T47D (cell line): ENCODE measurements at places on chromosomes 16 and 17.

GRCh38 chr17:16442141-16442540, 26.8 kb downstream of the TRPV2 start:
- no peak for DNase-seq

- DNase-seq, result no peak
These were observed 11.7 kb upstream of the COX10 start for GRCh38 chr17:14057591-14057990.

DNA sequence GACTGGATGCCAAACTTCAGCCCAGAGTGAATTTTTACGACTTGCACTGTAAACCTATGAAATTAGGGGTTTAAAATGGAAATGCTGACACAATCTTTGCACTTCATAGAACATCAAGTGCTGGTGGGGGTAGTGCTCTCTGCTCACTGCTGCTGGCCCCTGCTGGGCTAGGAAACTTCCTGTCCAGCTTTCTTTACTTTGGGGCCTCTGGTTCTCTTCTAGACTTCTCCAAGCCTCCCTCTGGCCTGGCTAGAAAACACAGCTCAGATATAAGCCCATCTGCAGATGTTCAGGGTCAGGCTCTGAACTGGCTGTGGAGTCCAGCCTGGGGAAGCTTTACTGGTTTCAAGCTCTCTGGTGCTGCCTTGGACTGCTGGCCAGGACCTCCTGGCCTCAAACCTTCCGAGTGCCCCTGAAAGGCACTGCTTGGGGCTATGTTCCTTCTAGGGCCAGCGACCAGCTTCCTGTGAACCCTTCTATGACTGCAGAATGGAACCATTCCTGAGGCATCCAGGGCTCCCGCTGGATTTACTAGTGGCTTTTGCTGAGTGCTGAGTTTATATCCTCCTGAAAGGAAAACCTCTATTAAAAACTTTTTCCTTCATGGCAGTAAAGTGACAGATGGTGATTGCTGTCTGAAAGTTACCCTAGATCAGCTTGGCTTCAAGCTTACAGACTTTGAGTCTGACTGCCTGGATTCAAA, 59.4 kb downstream of the TBX4 start:
- DNase-seq, result no peak

DNA sequence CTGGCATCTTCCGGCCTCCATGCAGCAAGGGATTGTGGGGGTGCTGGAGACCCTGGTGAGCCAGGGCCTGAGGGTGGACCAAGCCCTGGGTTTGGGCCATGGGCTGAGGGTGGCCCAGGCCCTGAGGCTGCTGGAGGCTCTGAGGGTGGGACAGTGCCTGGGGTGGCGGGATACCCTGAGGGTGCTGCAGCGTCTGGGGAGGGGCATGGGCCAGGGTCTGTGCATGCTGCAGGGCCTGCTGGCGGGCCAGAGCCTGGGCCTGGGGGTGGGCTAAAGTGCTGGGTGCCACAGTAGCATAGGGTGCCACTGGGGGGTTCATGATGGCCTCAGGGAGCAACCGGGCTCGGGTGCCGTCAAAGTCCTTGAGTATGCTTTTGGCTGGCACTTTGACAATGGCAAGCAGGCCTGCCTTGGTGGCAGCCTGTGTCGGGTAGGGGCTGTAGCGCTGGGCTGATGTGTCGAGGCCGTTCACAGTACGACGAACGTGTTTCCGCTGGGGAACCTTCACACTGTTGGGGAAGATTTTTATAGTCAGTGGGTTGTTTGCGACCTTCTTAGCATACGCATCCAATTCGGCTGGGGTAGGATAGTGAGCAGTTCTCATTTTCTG, 15.6 kb downstream of the TRAF4 start:
- no peak for DNase-seq

DNA sequence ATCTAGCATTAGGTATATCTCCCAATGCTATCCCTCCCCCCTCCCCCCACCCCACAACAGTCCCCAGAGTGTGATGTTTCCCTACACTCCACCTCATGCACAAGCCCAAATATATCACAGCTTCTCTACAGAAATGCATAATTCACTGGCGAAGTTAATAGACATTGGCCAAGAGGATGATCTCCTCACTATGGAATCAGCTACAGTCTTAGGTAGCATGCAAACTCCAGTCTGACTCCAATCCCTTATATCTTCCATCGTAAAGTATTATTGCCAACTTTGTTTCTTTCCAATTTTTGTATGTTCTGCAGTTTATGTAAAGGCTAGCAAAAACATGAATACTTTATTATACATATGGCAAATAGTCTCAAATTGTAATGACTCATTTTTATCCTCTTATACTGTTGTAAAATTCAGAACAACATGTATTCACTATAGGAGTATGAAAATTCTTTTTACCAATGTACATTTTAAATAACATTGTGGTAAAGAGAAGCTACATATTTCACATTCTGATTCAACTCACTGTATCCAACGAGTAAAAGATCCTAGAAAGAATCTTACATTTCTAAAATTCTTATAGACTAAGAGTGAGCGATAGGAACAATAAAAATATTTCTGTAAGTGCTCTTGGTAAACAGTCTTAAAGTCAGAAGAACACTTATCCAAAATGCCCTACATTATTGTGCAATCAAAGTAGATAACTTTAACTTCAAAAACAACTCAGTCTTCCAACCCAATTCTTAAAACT, 871 bp downstream of the ABCA8 start:
- DNase-seq, result no peak

DNA sequence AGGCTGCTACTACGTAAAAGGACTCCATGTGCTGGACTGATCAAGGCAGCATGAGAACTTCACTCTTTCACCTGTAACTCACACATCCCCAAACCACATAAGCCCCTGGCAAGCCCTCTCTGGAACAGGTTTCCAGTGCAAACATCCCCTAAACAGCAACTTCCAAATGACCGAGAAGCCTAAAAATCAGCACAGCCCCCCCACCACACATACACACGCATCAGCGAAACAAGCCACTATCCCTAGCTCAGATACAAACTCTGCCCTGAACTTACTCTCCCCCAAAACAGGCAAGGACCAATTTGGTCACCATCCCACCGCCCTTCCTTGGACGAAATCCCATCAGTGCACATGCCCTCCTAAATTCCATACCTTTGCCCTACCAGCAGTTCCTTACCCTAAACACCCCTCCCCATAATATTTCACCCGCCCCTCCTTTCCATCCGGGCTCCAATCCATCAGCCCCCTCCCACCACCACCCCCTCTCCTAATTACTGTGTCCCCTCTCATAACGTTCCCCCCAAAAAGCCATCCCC, 735 bp downstream of the LSM12 start:
- DNase-seq, result no peak

- DNase-seq, result no peak
These were observed 135.7 kb upstream of the NLRP1 start for GRCh38 chr17:5719976-5720375.

- no peak for DNase-seq
These were observed 39.3 kb downstream of the YPEL2 start for GRCh38 chr17:59370593-59371299.

DNA sequence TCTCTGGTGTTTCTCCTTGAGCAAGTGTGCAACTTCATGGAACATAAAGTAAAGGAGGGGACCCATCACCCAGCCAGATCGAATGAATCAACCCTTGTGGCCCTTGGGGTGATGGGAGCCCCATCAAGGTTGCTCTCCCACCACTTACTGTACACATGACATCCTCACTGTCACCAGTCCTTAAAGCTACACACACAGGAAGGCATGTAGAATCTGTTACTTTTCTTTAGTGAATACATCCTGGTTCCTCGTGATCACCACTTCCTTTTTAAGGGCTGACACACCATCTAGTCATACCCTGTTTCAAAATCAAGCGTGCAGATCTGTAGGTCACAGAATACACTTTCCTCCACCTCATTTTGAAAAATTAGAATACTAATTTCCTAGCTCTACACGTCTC, 22.6 kb upstream of the MPHOSPH6 start:
- no peak for DNase-seq

- no peak for DNase-seq
These were observed 13.9 kb downstream of the ERN2 start for GRCh38 chr16:23699100-23699499.

DNA sequence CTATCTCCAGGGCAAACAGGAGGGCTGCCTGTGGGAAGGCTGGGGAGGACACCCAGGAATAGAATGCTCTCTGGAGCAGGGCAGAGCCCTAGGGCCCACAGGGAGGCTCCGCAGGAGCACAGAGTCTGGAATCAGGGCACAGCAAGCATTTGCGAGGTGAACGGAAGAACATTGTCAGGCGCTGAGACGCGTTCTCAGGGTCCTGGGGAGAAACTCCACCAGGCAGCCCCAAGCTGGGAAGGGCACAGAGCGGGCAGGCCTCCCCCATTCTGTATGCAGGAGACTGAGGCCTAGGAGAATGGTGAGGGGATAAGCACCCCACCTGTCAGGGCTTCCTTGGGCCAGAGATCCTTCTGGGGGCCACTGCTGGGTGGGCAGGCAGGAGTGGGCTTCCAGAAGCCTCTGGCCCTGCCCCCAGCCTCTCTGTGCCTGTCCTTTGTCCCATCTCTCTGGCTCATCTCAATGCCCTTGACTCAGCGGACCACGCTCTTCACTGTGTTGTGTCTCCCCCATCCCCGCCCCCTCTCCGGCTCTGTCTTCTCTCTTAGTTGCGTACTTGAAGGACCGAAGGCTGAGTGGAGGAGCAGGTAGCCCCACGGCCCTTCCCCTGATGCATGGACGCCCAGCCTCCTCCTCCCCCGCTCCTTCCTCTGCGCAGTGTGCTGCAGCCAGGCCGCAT, 5.1 kb upstream of the SETD6 start:
- DNase-seq, result no peak

DNA sequence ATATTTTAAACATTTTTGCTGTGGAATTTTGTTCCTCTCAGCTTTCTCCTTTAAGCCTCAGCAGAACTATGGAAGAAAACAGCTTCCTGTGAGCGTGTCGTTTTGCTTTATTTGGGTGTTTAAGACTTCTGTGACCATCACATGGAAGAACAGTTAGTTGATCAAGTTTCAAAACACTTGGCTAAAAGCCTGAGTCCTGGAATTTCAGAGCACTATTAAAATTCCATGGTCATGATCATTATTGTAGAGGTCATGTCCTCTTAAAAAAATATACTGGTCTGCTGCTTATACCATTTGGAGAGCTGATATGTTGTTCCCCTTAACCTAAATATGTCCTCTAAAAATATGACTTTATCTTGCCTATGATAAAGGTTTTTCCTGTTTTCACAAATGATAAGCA, 12.6 kb upstream of the CDR2 start:
- DNase-seq, result no peak

- DNase-seq, result peak; percentile 81
These were observed 662 bp downstream of the WIPF2 start for GRCh38 chr17:40219594-40220338.

GRCh38 chr16:3957344-3957980, 76.9 kb upstream of the CREBBP start:
- DNase-seq, result peak; percentile 56

- DNase-seq, result no peak
These were observed 111.8 kb downstream of the SDK2 start for GRCh38 chr17:73532421-73532901.
